Myometrial cell (primary cell): ENCODE measurements at places on chromosomes 3 and 15. TPM values are rescaled to one million over a fixed set of nuclear protein-coding genes. Genes with fewer than 3 reads are reported as not detected.

Gene SPTSSB
- not detected in 2 replicates for total RNA-seq

Gene MESP2
- total RNA-seq, result under 0.01 and 2.8 TPM in 2 replicates

Gene SKOR1
- under 0.01 TPM in 1 of 2 replicates, not detected in the other for total RNA-seq

Gene GOLGA6A
- not detected in 2 replicates for total RNA-seq

Gene COLQ
- 1.1 and 9.8 TPM in 2 replicates for total RNA-seq

Gene RBP2
- total RNA-seq, result not detected in 2 replicates

Gene B3GNT5
- total RNA-seq, result 28.9 and 31.4 TPM in 2 replicates

Gene FAM81A
- 0.29 and 1.2 TPM in 2 replicates for total RNA-seq

Gene SCG5
- 10.7 and 15.4 TPM in 2 replicates for total RNA-seq

Gene FAM3D
- not detected in 2 replicates for total RNA-seq

Gene CPLX3
- not detected in 2 replicates for total RNA-seq

Gene ITPKA
- total RNA-seq, result 37.2 and 50.7 TPM in 2 replicates

Gene CYP1A2
- not detected in 2 replicates for total RNA-seq

Gene PLA2G4F
- not detected in 2 replicates for total RNA-seq

Gene GOLGA8T
- not detected in 2 replicates for total RNA-seq

Gene AMIGO3
- 1.2 TPM in 1 of 2 replicates, not detected in the other for total RNA-seq

Gene MNS1
- total RNA-seq, result 3.2 and 3.7 TPM in 2 replicates

Gene NMB
- total RNA-seq, result 6.9 and 14.9 TPM in 2 replicates

Gene LRRC31
- total RNA-seq, result not detected in 2 replicates

Gene THBS1
- total RNA-seq, result 114 and 120 TPM in 2 replicates

Gene PYDC2
- total RNA-seq, result not detected in 2 replicates

Gene HESX1
- total RNA-seq, result not detected in 2 replicates

Gene UTS2B
- total RNA-seq, result 0.89 TPM in 1 of 2 replicates, not detected in the other

Gene A4GNT
- not detected in 2 replicates for total RNA-seq

Gene PDE8A
- 15.3 and 15.6 TPM in 2 replicates for total RNA-seq
